ENCODE measurements at places on chromosomes 6 and 20.

GRCh38 chr6:47595785-47596184 lies 102.6 kb upstream of the ADGRF4 start:
- DNase-seq: no peak

- peak; percentile 76 for DNase-seq
Measured at GRCh38 chr6:132456700-132457143, 55.4 kb upstream of the MOXD1 start.

GRCh38 chr20:37457921-37458320 lies 63.1 kb upstream of the NNAT start:
- DNase-seq: no peak

- no peak for DNase-seq
Measured at GRCh38 chr6:90701146-90701781, 114.4 kb upstream of the MAP3K7 start.

GRCh38 chr6:163651426-163651825 lies 236.9 kb downstream of the QKI start:
- DNase-seq: no peak

GRCh38 chr6:94683409-94683808 lies 893.9 kb upstream of the MANEA start:
- DNase-seq: no peak

DNA sequence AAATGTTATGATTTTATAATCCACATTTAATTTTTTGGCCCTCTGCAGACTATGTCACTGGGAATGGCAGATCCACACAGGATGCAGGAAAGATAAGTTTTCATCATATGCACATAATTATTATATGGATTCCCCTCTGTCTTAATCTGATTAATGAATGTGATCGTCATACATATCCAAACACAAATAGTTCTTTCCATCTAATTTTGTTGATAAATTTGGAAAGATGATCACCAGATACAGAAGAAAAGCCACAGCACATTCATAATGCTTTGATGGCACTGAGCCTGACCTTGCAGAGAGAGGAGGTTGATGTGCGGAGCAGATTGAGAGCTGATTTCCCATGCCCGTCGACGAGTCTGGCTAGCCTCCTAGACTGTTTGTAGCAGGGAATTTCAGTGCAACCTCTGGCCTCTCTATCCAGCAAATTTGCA lies 471.5 kb downstream of the EPM2A start:
- no peak for DNase-seq

GRCh38 chr20:17602493-17602892 lies 32.6 kb downstream of the DSTN start:
- DNase-seq: no peak
